ENCODE measurements at places on chromosomes 16 and 17.
A peak's percentile ranks its signal among the peaks of the same experiment; 100 is the strongest.

- DNase-seq = no peak
These were observed 18.0 kb downstream of the SLC47A1 start for GRCh38 chr17:19551591-19552148.

GRCh38 chr17:31918701-31919128 is 17.2 kb upstream of the UTP6 start:
- DNase-seq = no peak

DNA sequence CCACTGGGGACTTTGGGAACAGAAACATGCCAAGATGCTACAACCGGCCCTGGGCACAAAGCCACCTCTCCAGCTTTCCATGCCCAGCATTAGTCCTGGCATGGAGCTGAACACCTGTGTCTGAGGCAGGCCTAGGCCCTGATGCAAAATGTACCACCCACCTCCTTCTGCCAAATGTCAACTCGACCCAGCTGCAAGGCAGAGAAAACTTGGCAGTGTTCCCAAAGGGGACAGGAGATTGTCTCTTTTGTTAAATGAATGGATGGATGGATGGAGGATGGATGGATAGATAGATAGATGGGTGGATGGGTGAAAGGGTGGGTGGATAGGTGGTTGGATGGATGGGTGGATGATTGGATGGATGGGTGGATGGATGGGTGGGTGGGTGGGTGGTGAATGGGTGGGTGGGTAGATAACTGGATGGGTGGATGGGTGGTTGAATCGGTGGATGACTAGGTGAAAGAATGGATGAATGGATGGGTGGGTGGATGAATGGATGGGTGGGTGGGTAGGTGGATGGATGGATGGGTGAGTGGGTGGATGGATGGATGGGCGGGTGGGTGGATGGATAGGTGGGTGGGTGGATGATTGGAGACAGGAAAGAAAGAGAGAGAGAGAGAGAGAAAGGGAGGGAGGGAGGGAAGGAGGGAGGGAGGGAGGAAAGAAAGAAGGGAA is 73.4 kb upstream of the TNRC6C start:
- no peak for DNase-seq

GRCh38 chr16:85370881-85371651 is 242.1 kb upstream of the GSE1 start:
- DNase-seq = no peak

DNA sequence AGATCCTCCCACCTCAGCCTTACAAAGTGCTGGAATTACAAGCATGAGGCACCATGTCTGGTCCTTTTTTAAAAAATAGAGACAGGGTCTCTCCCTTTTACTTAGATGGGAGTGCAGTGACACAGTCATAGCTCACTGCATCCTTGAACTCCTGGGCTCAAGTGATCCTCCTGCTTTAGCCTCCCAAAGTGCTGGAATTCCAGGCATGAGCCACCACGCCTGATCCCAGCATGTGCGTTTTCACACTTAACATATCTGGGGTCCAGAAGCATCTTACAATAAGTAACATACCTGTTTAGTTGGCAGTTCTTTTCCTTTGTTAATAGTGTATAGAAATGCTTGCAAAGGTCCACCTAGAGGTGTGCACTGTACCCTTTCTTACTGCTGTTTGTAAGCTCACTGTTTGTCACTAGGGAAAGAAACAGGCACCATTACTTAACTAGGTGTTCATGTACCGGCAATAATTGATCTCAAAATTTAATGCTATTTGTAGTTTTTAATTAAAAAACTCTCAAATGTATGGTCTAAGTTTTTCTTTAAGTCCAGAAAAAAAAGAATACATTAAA is 221.7 kb downstream of the RPTOR start:
- DNase-seq = no peak

- DNase-seq = no peak
These were observed 24.4 kb downstream of the SCNN1G start for GRCh38 chr16:23206986-23207385.

DNA sequence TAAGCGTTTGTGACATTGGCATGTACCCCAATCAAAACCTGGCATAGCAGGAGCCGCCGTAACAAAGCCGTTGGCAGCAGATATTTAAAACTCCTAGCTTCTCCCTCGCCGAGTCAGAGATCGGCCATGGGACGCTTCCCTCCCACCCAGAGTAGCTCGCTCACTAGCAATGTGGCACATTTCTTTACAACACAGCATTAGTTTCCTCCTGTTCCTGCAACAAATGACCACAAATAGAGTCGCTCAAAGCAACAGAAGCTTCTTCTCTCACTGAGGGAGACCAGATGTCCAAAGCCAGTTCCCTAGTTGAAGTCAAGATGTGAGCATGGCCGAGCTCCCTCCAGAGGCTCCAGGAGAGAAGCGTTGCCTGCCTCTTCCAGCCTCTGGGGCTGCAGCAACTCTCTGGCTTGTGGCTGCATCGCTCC is 106.7 kb downstream of the RBFOX3 start:
- DNase-seq = no peak

GRCh38 chr16:72530434-72530833 is 358.5 kb upstream of the PMFBP1 start:
- DNase-seq = no peak

GRCh38 chr16:27486344-27486743 is 63.4 kb downstream of the GTF3C1 start:
- no peak for DNase-seq

DNA sequence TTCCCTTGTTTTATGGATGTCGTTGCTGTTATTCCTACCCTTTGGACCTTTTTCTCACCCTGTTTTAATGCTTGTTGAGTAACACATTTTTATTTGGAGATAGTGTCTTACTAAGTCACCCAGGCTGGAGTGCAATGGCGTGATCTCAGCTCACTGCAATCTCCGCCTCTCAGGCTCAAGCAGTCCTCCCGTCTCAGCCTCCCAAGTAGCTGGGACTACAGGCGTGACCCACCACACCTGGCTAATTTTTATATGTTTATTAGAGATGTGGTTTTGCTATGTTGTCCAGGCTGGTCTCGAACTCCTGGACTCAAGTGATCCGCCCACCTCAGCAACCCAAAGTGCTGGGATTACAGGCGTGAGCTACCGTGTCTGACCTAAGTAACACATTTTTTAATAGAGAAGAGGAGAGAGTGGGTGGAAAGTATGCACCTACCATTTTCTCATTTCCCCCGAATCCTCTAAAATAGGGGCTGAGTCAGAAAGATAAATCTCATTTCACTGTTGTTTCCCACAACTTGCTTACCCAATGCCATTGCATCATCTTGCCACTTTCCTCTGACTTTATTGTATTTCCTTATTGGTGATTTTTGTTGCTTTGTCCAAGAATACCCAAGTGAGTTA is 7.0 kb downstream of the DHX40 start:
- DNase-seq = no peak

DNA sequence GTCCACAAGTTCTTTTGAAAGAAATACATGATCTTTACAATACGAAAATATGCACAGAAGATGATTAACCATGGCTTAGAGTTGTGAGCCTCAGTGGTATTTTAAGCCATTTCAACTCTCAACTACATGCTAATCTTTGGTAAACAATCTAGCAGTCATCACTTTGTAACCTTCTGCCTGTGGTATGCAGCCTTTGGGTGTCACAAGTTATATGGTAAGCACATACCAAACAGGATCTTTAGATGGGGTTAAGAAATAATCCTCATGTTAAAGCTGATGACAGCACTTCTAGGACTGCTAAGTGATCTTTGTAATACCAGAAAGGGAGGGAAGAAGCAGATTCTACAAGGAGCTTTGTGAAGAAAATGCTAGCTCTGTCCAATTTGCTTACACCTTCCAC is 74.3 kb downstream of the CA4 start:
- no peak for DNase-seq

DNA sequence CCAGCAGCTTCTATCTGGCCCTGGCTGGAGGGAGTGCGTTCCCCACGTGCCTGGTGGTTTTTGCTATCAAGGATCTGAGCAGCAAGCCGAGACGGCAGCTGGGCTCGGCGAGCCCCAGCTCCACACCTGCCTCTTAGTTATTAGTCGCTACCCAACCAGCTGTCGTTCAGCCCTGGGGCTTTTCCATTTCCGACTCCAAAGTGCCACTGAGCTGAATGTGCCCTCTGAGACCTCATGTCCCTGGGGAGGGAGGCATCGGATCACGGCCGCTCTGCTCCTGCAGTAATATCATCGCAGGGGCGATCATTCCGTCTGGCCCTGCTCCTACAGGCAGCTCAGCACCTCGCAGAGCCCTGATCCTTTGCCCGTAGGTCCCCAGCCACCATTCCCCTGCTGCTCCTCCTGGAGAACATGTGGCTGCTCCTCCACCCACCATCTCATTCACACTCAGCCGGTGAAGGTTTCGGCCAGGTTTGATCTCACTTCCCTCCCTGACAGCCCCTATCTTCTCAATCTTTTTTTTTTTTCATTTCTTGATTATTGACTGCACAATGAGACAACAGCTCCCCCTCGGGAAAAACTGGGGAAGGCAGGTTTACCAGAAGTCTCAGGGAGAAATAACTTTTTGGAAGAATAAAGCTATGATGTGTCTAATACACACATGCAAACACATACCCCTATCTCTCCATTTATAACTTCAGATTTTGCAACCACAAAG is 86.7 kb downstream of the ZFHX3 start:
- DNase-seq = no peak

DNA sequence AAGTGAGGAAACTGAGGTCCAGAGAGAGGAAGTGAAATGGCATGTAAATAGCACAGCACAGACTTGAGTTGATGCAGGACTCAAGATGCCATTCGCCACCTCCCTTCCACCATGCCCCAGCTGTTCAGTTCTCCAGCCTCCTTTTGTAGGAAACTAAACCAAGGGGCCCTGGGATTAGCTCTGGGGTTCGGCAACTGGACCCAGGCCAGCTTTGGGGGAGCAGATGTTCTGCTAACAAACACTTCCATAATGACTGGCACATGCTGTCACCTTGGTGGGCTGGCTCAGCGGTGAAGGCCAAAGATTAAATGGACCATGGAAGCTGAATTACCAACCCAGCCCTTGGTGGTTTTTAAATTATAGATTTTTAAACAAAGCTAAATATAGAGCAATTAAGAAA is 77.0 kb downstream of the IRX6 start:
- no peak for DNase-seq

- no peak for DNase-seq
These were observed 106.7 kb downstream of the CMIP start for GRCh38 chr16:81551151-81551808.

GRCh38 chr17:71402661-71403141 is 718.1 kb upstream of the SOX9 start:
- no peak for DNase-seq

GRCh38 chr16:89420204-89420603 is 70.2 kb downstream of the ANKRD11 start:
- DNase-seq = no peak

- no peak for DNase-seq
These were observed 314.8 kb upstream of the GOT2 start for GRCh38 chr16:59048876-59049275.

GRCh38 chr16:8739989-8740704 is 57.3 kb downstream of the TMEM186 start:
- DNase-seq = no peak

DNA sequence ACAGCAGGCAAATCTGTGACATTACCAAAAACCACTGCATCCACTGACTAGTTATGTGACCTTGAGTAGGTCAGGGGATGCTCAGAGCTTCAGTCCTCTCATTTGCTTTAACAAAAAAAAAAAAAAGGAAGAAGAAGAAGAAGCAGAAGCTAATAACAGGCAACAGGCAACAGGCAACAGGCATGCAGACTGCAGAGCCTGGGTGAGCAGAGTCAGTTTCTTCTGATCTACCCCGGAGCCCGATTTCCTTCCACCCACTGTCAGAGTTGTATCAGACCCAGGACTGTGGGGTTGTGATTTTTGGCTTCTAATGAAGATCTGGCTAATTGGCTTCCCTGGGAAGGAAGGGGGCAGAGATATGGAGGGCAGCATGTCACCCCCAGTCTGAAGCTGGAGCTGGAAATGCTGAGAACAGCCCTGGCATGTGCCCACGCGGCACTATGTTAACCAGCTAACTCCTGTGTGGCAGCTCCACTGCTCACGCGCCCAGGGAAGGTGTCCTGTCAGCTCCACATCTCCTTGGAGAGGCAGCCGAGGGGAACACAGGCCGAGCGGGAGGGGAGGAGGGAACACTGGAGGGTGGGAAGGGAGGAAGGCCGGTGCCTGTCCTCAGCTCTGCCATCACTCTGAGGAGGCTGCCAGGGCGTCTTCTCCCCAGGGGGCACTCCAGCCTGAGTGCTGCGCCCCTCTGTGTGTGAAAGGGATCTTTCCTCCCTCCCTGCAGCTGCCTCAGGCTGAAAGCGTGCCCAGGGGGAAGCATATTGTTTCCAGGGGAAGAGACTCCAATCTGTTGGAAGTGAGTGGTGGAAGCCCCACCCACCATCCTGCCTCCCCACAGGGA is 17.6 kb downstream of the SRCIN1 start:
- no peak for DNase-seq

DNA sequence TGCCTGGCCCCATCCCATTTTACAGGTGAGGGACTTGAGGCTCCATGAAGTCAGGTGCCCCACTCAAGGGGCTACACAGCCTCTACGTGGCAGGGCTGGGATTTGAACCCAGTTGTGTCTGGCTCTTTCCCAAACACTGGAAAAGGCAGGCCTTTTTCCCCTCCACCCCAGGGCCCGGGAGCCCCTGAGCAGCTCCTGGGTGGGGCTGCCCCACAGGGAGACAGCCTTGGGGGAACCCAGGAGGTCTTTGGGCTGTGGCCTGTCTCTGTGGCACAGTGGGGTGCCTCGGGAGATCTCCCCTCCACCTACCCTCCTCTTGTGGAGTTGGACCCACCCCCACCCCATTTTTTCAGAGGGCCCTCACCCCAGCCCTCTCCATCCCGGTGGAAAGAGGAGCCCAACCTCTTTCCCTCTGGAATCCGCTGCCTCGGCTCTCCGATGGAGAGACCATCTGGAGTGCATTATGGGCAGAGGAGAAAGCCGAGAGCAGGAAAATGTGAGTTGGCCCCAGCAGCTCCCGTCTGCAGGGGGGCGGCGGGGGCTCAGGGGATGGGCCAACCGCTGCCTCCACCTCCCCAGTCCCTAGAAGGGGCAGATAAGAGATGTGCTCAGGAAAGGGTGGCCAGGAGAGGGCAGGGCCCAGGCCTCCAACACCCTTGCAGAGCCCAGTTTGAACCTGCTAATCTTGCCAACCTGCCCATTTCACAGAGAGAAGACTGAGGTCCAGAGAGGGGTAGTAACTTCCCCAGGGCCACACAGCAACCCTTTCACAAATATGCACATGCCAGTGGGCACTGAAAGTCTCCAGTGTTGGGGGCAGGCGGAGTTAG is 15.4 kb upstream of the TMEM92 start:
- no peak for DNase-seq

DNA sequence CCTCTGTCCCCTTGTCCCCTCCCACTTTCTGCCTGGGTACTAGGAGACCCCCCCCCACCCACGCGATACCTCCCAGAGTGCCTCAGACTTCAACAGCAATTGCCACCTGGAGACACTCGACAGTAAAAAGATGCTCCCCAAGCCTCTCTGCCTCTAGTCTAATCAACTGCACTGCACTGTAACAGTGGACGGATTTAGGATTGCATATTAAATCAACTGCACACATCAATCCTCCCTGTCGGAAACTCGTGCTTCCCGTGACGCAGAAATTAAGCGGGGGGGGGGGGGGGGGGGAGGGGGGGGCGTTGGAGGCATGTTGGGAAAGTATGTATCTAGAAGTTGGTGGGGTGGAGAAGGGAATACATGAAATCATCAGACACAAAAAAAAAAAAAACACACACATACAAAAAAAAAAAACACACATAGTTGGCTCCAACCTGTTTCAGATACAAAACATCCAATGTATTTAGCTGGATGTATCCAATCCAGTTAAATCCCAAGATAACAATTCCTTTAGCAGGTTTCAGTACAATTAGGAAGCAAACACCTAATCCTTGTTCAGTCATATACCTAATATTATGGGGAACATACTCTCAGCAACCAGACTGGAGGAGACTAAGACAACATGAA is 29.7 kb downstream of the FAM222B start:
- peak; percentile 75 for DNase-seq

GRCh38 chr16:12291989-12292759 is 315.6 kb downstream of the SNX29 start:
- DNase-seq = no peak
